SJSA1 (cell line): ENCODE measurements at places on chromosomes 12 and 14.

- no peak for DNase-seq
These were observed 21.5 kb downstream of the KLHL28 start for GRCh38 chr14:44940211-44940610.

- no peak for DNase-seq
These were observed 81.4 kb downstream of the RERGL start for GRCh38 chr12:18008642-18009041.

DNA sequence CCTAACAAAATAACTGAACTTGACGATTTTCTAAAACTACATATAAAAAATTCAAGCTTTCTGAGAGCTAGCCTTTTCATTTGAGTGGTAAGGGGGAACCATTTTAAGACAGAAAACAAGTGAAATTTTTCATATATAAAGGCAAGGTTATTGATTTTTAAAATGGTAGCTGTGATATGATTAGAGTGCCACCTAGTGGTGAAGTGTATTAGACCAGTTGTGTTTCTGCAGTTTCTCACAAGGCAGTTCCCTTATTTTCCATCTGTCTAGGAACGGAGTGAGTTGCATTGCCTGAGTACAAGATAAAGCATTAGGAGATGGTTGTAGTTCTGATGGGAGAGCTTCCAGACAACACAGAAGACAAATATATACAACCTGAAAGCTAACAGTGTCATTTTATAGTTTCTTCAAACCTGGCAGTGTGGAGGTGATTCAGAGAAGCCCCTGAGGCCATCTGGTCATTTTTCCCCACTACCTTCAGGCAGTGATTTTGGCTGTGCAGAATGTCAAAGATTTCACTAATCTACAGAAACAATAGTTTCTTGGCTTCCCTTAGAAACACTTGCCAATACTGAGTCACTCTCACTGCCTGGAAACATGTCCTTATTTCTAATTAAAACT, 180.8 kb downstream of the C12orf50 start:
- DNase-seq: no peak

DNA sequence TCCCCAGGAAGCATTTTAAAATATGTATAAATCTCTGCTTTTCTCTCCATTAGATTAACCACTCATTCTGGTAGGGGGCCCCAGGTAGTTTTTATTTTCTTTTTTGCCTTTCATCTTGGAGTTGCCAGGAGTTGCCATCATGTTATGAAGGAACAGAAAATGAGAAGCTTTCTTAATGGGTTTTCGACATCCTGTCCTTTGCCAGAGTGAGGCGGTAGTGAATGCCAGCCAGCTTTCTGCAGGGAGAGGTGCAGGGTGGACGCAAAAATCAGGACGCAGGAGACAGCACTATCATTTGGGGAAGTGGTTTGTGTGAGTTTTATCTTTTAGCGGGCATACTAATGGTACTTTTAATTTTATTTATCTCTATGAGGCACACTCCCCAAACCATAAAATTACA, 1.7 kb downstream of the RASSF8 start:
- DNase-seq: no peak

DNA sequence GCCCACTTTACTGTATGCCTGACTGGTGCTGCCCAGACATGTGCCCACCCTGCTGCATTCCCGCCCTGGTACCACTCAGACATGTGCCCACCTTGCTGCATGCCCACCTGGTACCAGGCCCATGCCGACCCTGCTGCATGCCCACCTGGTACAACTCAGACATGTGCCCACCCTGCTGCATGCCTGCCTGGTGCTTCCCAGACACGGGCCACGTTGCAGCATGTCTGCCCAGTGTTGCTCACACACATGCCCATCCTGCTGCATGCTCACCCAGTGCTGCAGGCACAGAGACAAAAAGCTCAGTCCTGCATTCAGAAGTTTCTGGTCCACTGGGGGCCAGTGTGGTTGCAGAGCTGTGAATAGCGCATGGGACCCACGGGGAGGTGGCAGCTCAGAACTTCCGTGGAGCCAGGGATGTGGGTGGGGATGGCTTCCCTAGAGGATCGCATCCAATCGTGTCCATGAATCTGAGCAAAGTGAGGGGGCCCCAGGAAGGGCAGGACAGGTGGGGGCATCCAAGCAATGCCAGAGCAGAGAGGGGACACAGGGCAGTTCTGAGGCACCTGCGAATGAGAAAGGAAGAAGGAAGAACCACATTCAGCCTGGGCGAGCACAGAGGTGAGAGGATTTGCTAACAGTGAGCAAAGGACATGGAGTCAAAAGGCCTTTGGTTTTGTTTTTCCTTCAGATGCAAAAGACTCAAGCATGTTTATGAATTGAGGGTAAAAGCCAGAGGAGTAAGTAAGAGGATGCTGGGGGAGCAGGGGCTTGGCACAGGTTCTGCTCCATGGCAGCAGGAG, 175.9 kb upstream of the C14orf180 start:
- DNase-seq: no peak

- DNase-seq: no peak
These were observed 164.2 kb upstream of the DCN start for GRCh38 chr12:91346827-91347226.
